ENCODE measurements at places on chromosomes 5 and 9.

DNA sequence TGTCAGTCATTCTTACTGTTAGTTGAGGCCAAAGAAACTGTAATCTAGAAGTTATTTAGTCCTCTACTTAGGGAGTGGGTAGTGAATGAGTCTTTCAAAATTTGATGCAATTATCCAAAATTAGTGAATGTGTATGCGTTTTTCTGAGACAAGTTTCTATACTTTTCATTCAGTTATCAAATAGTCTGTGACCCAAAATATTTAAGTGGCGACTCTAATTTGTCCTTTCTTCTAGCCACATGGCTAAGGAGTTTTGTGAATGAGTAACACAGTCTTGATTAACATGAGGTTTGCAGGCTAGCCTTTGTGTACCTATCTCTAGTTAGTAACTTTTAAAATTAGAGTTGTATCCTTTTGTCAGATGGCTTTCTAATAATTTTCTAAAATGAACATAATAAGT lies 45.6 kb downstream of the COMMD10 start:
- peak; percentile 56 for DNase-seq

GRCh38 chr5:98755406-98755805 lies 18.1 kb upstream of the RGMB start:
- no peak for DNase-seq

GRCh38 chr9:4297786-4298254 lies 2.0 kb downstream of the GLIS3 start:
- no peak for DNase-seq

GRCh38 chr5:81140943-81141342 lies 92.2 kb upstream of the CKMT2 start:
- no peak for DNase-seq

DNA sequence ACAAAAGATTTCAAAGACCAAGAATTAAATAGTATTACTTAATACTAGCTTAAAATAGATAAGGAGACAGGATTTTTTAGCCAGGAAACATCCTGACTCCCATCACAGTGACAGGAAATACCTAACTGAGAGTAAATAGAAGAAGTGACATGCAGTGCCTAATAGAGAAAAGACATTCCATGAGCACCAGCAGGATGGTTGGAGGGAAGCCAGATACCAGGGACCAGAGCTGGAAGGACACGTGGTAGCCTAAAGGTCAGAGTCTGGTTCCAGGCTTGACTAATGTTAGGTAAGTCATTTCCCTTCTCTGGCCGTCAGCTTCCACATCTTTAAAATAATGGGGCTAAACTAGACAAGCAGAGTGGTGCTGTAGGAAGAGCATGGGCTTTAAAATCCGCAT lies 41.6 kb downstream of the CDK5RAP2 start:
- DNase-seq, result no peak

DNA sequence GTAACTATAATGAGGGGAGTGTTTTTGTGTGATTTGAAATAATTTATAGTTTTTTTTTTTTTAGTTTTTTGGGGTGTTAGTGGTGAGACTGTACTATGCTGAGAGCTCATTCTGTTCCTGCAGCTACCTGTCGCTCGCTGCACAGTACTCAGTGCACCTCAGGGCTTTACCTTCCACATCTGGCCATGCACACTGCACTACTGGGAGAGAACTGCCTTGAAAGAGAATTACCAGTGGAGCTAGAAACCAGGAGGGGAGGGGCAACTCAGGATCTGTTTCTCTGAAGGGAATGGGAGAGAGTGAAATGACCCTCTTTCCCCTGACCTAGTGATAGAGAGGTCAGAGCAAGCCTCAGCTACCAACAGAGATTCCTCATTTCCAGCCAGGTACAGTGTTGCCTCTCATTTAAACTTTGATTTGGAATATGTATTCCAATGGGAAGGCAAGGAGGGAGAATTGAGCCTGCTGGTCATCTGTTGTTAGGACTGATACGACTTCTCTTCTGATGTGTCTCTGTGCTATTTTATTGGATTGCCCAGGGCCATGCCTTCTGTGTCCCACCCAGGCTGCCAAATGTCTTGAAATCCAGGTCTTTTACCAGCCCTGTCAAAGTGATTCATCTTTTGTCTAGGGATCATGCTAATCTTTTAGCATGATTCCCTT lies 8.9 kb downstream of the ATG10 start:
- DNase-seq, result no peak

- no peak for DNase-seq
Measured at GRCh38 chr5:179802207-179802883, 4.3 kb downstream of the MGAT4B start.

GRCh38 chr5:174911118-174911517 lies 186.7 kb downstream of the MSX2 start:
- DNase-seq, result no peak

- DNase-seq, result peak; percentile 49
Measured at GRCh38 chr5:175590471-175590881, 67.4 kb upstream of the HRH2 start.

Data from non-pigmented ciliary epithelial cell (primary cell).